ENCODE measurements at places on chromosomes 7 and 10.

DNA sequence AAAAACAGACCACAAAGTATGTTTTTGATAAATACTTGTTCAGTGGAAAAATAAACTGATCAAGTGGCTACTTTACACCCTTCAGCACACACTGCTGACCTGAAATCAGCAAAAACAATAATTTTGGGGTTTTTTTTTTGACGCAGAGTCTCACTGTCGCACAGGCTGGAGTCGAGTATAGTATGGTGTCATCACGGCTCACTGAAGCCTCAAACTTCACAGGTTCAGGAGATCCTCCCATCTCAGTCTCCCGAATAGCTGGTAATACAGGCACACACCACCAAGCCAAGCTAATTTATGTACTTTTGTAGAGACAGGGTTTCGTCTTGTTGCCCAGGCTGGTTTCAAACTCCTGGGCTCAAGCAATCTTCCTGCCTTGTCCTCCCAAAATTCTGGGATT lies 30.6 kb downstream of the TARP start:
- DNase-seq = no peak

- no peak for DNase-seq
These were observed 501.0 kb upstream of the GALNT17 start for GRCh38 chr7:70630818-70631457.

- DNase-seq = no peak
These were observed 205.8 kb upstream of the TEX47 start for GRCh38 chr7:89001306-89001705.

GRCh38 chr7:28955356-28955717 lies 2.8 kb downstream of the TRIL start:
- no peak for DNase-seq

- DNase-seq = no peak
These were observed 27.3 kb downstream of the BAMBI start for GRCh38 chr10:28704464-28705161.

DNA sequence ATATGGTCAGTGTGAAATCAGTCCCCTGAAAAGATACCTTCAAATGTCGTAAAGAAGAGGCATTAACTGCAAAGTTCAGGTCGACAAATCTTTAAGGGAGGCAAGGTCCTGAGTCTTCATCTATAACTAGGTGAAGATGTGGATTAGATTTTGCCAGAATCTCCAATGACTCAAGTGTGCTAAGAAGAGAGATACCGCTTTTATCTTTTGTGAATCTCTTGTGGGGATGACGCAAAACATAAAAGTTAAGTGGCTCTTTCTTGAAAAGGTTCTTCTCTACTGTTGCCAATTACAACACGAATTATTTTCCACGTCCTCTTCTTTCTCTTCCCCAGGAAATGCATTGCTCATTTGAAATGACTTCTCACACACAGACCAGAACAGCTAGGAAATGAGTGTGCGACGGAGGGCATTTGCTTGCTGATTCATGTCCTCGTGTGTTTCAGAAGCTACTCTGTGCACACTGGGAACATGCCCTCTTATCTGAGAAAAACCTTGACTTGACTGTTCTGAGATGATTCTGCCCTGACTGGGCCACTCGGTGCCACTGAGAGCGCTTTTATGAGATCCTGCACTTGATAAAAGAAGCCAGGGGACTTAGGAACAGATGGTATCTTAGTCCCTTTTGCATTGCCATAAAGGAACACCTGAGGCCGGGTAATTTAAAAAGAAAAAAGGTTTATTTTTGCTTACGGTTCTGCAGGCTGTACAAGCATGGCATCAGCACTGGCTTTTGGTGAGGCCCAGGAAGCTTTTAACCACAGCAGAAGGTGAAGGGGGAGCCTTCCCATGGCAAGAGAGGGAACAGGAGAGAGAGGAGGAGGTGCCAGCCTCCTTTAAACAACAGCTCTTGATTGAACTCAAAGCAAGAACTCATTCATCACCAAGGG lies 169.5 kb upstream of the PFKP start:
- no peak for DNase-seq

GRCh38 chr7:63376873-63377272 lies 621.8 kb upstream of the ZNF722 start:
- no peak for DNase-seq

DNA sequence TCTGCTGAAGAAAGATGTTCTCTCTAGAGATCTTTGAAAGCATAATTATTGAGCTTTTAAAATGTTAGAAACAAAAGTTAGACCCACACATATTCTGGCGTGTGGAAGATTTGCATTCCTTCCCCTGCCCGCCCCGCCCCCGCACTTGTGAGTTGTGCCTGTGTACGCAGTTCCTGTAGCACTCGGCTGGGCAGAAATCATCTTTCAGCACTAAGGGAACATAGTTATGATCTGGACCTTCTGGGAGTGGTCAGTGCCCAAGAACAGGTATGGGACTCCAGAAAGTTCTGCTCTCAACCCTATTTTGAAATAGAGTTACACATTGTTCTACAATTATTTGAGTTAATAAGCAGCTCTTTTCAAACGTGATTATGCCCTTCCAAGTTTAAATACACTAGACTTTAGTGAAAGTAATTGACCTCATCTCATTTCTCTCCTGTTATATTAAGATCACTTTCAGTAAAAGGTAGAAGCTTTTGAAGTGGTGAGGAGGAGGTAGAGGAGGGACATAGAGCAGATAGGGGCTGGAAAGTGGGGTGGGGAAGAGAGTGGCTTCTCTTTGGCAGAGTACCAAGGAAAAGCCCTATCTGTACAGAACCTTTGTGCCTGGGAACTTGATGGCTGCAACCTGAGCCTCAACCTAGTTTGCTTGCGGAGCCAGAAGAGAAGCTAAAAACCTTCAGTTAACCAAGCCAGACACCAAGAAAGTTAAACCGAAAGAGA lies 5.7 kb downstream of the BLVRA start:
- DNase-seq = no peak

DNA sequence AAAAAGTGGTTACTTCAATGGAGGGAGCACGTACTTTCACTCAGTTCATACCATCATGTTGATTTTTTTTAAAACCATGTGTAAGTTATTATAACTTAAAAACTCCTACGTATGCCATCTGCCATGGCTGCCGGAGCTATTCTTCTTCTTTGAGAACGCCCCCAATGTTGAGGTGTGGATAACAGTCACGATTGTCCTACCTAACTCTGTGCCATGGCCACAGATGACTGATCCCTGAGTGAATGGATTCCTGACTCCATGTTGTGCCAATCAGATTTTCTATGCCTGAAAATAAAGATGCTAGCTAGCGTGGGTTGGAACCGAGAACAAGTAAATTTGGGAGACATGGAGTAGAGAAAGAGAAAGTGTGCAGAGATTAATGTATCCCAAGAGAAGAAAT lies 5.3 kb downstream of the MCMBP start:
- no peak for DNase-seq

- no peak for DNase-seq
These were observed 22.7 kb upstream of the FRMD4A start for GRCh38 chr10:14353291-14353913.

DNA sequence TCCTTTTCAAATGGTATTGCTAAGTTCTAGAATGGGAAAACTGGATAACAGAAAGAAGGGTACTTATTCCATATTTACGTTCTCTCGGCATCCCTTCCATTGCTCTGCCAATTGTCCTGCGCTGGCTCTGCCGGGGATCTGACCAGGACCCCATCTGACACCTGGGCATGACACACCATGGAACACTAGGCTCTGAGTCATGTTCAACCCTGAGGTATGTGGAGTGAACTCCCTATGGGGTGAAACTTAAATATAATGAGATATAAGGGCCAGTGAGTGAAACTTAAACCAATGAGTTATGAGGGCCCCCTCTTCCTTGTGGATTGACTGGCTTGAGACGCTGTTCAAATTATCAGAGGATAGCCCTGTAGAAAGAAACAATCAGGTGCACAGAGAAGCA lies 55.1 kb upstream of the ZEB1 start:
- DNase-seq = no peak

DNA sequence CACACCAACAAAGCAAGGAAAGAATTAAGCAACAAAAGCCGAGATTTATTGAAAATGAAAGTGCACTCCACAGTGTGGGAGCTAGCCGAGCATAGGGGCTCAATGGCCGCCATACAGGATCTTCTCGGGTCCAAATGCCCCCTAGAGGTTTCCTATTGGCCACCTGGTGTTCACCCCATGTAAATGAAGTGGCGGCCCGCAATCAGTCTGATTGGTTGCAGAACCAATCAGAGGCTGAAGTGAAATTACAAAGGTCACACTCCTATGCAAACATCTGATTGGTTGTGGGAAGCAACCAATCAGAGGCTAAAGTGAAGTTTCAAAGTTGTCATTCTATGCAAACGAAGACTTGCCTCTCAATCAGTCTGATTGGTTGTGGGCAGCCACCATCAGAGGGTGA lies 61.8 kb upstream of the SLC35B4 start:
- DNase-seq = no peak

DNA sequence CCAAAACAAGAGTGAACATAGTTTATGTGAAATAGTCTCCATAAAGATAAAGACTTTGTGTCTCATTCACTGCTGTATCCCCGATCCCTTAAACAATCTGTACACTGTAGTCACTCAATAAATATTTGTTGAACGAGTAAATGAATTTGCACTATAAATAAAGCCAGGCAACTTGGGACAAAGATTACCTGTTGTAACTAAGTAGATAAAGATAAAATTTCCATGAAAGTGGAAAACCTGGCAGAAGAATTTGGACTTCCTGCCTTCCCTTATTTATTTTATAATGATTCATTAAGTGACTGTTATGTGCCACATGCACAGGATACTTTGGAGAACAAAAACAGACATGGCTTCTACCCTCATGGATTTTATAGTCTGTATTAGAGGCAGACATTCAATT lies 277.7 kb upstream of the KAT6B start:
- DNase-seq = no peak

- DNase-seq = no peak
These were observed 9.8 kb downstream of the CDHR1 start for GRCh38 chr10:84204122-84204521.

- DNase-seq = no peak
These were observed 94.5 kb upstream of the GNA12 start for GRCh38 chr7:2938514-2939192.

DNA sequence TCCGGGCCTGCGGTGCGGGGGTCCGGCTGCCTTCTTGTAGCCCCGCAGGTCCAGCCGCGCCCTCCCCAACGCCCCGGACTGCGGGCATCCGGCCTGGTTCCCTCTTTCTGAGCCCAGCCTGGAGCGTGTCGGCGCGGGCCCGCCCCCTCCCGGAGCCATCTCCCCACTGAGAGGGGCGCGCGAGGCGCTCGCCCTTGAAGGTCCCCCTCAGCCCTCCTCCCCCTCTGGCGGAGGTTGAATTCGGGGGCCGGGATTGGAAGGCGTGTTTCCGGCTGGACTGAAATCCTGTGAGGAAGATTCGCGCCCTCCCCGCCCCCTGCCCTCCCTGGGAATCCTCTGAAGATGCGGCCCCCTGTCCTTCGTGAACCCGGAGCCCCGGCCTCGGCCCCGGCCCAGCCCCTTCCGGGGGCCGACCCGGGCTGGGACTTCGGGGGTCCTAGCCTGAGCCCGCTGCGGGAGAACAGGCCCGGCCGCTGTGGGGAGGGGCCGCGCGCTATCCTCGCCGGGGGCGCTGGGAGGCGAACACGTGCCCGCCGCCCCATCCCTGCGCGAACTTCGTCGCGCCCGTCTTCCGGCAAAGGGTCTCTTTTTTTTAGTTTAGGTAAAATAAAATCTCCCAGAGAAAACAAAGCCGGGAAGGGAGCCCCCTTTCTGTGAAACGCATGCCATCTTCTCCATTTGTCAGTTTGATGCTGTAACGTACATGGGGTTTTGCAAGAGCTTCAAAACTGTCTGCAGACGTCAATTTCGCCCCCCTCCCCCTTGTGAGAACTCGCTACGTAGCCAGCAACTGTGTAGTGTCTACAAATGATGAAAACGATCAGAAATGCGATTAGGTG lies 636 bp downstream of the PDCD4 start:
- no peak for DNase-seq

DNA sequence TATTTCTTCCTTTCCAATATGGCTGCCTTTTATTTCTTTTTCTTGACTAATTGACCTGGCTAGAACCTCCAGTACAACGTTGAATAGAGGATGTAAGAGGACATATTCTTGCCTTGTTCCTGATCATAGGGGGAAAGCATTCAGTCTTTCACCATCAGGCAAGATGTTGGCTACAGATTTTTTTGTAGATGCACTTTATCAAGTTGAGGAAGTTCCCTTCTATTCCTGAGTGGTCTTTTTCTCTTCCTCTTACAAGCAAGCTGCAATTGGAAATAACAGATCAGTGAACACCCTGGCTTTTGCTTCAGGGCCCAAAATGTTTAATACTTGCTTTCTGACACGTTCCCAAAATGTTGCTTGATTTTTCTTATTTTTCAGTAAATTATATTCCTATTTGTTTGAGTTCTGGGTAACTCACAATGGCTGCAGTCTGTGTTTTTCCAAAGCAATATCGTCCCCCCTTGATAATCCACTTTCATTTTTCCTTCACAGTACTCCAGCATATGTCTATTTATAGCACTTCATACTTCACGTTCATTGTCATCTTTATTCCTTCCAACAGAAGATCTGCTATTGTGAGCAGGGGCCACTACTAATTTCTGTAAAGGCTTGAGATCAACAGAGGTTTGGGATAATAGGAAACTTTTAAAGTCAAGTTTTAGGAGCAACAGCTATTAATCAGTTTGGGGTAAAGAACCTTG lies 11.7 kb downstream of the CPEB3 start:
- DNase-seq = no peak

GRCh38 chr7:144531181-144531580 lies 127.7 kb upstream of the NOBOX start:
- no peak for DNase-seq

DNA sequence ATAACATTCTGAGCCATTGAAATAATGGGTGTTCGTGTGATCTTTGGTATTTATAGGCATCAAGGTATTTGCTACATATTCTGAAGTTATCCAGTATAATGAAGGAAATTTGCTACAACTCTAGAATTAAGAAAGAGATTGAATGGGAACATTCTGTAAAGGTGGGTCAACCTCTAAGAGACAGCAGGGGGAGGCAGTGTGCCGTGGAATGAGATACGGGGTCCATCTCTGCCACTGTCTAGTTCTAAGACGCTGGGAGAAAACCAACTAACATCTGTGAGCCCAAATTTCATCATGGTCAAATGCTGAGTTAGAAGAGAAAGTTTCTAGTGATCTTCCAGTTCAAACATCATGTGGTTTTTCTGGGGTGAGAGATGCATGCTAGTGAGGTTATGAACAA lies 368.9 kb downstream of the SORCS1 start:
- no peak for DNase-seq

DNA sequence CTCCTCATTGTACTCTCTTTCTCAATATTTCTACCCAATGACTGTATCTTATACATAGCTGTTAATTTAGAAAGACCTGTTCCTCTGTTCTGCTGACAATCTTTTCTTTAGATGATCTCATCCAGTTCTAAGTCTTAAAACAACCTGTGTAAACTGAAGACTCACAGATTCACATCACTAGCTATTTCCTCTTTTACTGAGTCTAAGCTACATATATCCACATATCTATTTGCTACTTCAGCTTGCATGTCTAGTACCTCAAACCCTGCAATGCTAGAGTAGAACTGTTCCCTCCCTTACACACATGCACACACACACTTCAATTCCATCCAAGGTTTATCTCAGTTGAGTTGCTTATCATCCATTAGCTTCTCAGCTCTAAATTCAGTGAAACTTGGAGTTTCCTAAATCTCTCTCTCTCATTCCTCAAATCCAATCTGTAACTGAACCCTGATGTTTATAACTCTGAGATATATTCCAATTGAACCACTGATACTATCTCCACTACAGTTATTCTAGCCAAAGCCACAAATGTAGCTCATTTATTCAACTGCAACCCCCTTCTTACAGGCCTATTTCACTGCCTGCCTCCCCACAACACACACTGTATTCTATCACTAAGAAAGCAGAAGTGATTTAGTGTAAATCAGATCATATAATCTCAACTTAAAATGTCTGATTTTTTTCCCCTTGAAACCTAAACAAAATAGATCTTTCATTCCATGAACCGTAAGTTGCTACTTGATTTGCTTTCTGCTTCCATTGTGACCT lies 1036.8 kb upstream of the POT1 start:
- DNase-seq = no peak
